Kidney tubule cell (primary cell): ENCODE measurements at places on chromosomes 11 and 22.

DNA sequence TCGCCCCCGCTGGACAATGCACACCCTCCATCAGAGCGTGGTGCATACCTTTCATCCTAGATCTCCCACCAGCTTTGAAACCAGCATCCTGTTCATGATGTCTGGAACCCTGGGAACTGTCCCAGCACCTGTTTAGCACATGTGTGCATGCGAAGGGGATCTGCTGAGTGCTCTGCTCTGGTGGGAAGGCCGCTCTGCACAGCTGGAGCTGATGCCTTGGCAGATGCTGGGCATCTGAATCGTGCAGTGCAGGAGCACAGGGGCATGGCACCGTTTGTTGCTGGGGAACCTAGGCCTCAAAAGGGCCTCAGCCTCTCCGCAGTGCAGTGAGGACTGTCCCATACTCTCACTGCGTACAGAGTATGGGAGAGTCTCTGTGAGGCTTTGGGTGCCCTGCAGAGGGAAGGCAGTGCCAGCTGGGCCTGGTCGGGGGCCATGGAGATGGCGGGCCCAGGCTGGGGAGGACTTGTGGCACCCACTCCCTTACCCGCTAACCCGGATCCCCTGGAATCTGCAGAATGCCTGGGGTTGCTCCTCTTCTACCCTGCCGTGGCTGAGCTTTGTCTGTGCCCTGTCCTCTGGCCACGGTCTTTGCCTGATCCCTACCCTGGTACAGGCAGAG, 72.9 kb upstream of the ATXN10 start:
- DNase-seq, result no peak

DNA sequence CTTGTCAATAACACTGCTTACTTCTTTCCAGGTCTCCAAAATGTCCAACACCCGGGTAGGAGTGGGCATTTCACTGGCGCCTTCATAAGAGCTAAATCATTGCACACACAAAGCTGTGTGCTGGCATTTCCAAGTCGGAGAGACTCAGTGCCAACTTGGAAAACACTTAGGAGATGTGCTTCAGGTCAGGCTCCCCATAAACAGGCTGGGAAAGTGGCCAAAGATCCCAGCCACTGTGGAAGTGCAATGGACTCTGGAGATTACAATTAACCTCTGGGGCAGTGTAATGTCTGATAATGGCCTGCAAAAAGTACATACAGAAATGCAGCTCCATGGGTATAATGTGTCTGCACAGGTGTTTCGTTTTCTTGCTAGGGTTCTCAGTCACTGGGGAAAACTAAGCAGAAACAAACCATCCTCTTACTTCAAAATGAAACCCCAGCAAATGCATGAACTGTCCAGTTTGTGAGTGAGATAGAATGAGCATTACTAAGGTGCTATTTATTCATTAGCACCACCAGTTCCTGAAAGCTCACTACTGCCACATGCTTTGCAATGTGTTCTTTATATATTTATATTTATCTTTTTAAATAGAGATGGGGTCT, 79.0 kb downstream of the ABTB2 start:
- DNase-seq, result no peak

DNA sequence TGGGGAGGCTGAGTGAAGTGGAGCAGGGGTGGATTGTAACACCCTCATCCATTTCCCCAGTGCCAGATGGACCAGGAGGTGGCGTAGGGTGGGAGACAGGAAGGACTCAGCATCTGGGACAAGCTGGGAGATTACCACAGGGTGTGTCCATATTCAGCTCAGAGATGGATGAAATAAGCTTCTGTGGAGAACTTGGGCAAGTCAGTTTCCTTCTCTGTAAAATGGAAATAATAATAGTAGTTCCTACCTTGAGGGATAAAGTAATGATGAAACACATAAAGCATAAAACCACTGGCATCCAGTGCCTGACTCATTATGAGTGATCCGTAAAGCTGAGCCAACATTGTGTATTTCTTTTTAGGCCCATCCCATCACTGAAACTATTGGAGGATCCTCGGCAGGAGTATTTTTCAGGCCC, 607 bp upstream of the ROBO4 start:
- peak; percentile 92 for DNase-seq

DNA sequence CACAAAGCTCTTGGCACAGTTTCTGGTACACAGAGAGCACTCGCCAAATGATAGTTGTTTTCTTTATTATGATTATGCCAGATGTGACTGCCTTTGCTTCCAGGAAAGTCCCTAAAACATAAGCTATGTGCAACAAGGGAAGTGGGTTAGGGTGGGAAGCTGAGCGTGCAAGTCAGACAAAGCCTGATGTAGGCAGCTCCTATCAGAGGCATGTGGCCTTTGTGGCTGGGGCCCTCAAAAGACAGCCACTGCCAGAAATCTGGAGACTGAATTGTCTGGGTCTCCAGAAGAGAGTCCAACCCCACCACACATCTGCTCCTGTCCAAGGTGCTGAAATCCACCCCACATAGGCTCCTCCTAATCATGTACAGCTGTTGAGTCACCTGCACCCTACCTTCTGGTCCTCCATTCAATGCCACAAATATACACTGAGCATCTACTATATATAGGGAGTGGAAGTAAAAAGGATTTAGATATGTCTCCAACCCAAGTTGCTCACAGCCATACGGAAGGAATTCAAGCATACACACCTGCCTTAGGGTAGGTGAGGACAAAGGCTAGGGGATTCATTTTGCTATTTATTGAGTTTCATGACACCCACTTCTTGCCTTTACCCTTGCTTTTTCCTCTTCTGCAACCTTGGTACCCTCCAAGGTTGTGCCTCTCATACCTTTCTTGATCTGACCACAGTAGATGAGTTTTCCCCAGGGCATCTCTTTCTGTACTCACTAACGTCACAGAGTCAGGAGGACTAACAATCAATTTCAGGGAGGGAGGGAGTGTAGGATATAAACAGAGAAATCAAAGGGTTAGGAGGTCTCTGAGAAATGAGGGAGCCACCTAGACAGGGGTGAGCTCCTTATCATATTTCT, 12.4 kb downstream of the SEC14L3 start:
- DNase-seq, result peak; percentile 20

GRCh38 chr22:50169181-50169759, 1.3 kb upstream of the PANX2 start:
- DNase-seq, result no peak

DNA sequence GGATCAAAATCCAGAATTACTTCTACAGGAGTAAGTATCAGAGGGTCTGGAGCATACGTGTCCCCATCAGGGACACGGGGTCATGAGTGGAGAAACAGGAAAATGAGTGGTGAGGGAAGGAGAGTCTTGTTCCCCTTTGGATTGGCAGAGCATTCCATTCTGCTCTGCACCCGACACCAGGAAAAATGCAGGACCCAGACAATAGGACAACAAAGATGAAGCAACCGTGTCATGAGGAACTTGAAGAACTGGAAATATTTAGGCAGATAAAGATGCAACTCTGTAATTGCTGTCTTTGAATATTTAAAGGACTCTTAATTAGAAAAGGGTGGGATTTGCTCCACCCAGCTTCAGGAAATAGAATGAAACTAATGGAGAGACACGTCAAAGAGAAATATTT, 89.0 kb upstream of the BLID start:
- DNase-seq, result no peak

DNA sequence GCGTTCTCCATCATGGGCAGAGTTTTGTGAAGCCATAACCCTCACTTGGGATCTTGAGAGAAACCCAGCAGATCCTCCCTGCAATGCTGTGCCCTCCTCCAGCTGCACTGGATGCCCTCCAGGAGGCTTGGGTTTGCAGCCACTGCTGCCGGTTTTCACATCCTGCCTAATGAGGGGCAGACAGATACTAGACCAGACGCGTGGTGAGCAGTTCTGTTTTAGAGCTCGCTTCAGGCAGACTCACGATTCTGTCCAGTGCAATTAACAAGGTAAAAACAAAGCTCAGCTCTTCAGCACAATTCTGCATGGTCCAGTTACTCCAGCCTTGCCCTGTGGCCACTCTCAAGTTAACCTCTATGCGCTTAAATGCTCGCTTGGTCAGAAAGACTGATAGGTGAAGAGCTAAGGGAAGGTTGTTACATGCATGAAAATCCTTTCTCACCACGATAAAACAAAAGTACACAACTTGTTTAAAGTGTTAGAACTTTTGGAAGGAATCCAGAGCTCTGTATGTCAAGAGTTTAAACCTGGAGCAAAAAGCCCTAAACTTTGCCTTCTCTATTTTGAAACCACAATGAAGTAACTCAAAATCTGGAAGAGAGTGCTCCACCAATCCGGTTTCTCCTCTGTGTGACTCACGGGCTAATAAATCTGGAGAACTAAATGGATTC, 292.3 kb upstream of the FAT3 start:
- peak; percentile 68 for DNase-seq

- no peak for DNase-seq
Measured at GRCh38 chr11:2270322-2271076, at the start of gene ASCL2. TSS of gene ASCL2 (minus strand) at chr11:2270588. CDS start at chr11:2270332, 256 bp downstream.

GRCh38 chr11:111777094-111778046, 11.2 kb upstream of the PPP2R1B start:
- peak; percentile 75 for DNase-seq

- DNase-seq, result no peak
Measured at GRCh38 chr22:49965091-49966040, 4.8 kb downstream of the PIM3 start.
